ENCODE measurements at places on chromosomes 1 and 21.

GRCh38 chr21:25885880-25886279, 151.1 kb downstream of the GABPA start:
- DNase-seq, result no peak

DNA sequence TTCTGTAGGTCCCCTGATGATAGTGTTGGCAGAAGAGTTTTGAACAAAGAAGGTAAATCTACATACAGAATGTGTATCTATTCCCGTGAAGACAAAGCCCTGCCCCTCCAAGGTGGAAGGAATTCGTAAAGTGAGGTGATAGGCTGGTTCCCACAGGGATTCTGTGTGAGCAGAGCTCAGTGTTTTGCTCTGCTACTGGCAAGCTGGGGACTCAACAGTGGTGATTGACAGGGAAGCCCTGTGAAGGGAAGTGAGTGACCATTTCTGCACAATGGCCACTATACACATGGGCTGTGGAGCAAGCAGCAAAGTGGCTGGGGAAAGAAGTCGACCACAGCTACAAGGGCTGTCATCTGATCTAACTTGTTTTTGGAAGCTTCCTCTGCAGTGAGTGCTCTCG, 90.0 kb upstream of the LRRN2 start:
- DNase-seq, result no peak

DNA sequence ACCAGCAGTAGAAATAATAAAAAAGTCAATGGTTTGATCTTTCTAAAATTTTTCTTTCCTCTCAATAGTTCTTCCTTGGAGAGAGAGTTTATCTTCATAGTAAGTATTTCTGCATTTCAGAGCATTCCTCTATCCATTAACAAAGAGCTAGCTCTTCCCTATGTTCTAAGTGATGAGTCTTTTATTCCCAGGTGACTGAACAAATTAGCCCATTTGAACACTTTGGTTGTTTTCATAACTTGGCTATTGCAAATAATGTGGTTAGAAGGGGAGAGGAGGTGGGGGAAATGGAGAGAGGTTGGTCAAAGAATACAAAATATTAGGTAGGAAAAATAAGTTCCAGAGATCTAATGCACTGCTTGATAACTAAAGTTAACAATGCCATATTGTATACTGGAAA, 598.9 kb downstream of the KCNT2 start:
- DNase-seq, result no peak

- DNase-seq, result no peak
These were observed at the start of gene FCRL1 for GRCh38 chr1:157819896-157820295. Gene FCRL1, minus strand, starts transcription at chr1:157820120. Its CDS starts 83 bp downstream, at chr1:157820037.

GRCh38 chr1:5477716-5478115, 514.5 kb downstream of the NPHP4 start:
- no peak for DNase-seq

- no peak for DNase-seq
These were observed 39.6 kb downstream of the RSPH1 start for GRCh38 chr21:42456457-42456856.

GRCh38 chr1:167640051-167640450, 10.0 kb downstream of the RCSD1 start:
- no peak for DNase-seq

DNA sequence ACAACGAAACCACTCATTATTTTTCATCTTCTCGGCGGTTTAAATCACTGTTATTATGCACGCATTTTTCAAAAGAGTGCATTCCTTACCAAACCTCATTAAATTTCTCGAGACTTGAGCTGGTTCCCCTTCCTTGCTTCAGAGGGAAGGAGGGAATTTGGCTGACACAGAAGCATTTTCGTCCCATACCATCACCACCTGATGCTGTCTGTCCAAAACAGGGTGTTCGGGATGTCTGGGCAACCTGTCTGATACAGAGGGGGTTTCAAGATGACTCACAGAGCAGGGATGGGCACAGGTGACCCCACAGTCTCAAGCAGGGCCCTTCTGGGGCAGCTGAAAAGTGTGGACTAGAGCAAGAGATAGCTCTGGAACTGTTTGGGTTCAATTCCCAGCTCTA, 12.3 kb upstream of the RCC2 start:
- DNase-seq, result no peak

GRCh38 chr1:20481643-20482498, 4.1 kb downstream of the CAMK2N1 start:
- DNase-seq, result no peak

DNA sequence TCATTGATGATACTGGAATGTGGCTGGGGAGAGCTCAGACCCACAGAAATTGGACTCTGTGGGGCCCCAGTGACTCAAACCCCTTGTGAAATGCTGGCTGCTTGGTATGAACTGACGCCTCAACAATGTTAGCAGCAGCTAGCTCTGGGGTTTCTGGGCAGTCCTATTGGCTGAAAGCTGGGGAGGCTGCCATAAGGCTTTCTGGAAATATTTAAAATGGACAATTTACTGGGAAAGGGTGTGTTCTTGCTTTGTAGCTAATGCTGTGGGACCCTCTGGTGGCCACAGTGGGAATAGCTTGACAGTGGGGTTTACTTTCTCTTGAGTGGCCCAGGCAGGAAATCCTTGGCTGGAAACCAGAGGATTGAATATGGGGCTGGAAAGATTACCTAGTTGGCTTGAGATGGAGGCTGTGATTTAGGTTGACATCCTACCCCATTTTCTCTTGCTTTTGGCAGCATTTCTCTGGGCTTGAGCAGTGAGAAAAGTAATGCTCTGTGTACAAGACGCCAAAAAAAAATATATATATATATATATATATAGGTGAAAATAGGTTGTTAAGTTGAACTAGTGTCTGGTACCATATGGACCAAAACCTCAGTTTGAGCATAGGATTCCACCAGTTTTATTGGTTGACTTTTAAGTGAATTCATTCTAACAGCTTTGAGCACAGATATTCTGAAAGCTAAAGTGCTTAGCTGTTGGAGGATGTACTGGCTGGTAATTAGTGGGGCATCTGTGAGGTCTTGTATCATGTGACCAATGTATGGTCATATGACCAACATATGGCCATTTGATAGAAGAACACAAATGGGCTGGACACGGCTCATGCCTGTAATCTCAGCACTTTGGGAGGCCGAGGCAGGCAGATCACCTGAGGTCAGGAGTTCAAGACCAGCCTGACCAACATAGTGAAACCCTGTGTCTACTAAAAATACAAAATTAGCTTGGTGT, 8.2 kb upstream of the S100A10 start:
- peak; percentile 93 for DNase-seq

GRCh38 chr1:158022554-158023312, 29.3 kb downstream of the KIRREL1 start:
- no peak for DNase-seq

- DNase-seq, result no peak
These were observed 23.3 kb upstream of the RXRG start for GRCh38 chr1:165468253-165468652.

GRCh38 chr1:65001231-65001792, 35.0 kb upstream of the JAK1 start:
- peak; percentile 55 for DNase-seq

- DNase-seq, result no peak
These were observed 86.0 kb downstream of the RHOU start for GRCh38 chr1:228821252-228821651.

DNA sequence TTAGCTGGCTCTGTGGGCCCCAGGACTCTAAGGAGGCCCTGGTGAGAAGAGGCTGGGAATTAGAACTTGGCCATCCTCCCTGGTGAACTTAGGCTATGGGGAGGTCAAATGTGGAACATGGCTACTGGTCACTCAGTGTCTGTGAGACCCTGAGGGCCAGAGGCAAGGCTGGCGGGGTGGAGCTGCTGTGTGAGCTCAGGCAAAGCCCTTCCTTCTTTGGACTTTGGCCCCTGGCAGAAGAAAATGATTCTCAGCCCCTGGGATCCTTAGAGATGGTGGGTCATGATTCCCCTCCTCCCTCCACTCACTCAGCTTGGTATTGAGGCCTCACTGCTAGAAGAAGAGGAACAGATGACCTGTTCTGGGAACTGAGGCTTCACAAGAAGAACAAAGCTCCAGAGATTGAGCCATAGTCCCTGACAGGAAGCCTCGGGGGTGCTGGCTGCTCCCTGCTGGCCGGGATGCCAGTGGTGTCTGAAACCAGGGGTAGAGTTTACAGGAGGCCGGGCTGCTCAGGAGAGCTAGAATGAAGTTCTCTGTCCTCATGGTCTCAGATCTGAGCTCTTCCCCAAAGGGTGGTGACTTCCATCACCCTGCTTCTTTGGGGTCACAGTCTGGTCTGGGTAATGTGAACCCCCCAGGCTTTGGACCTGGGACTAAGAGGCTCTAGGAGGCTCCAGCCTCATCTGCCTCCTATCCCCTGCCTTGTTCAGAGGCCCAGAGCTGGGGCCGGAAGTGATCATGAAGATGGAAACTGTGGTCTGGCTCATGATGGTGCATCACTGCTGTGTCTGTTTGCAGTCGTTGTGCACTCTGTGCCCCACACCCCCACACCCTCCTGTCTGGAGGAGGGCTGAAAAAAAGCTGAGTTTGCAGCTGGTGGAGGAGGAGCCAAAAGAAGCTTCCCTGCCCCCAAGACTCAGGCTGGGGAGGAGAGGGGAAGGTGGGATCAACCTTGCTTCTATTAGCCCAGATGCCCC, 905 bp downstream of the BTBD19 start:
- DNase-seq, result peak; percentile 79

GRCh38 chr21:24955275-24955961, 651.9 kb downstream of the MRPL39 start:
- no peak for DNase-seq

GRCh38 chr1:232474826-232475225, 155.1 kb downstream of the SIPA1L2 start:
- no peak for DNase-seq

- DNase-seq, result no peak
These were observed 99.5 kb upstream of the GJB5 start for GRCh38 chr1:34655206-34655874.

- DNase-seq, result no peak
These were observed 648.4 kb downstream of the PTPRC start for GRCh38 chr1:199287206-199287605.

DNA sequence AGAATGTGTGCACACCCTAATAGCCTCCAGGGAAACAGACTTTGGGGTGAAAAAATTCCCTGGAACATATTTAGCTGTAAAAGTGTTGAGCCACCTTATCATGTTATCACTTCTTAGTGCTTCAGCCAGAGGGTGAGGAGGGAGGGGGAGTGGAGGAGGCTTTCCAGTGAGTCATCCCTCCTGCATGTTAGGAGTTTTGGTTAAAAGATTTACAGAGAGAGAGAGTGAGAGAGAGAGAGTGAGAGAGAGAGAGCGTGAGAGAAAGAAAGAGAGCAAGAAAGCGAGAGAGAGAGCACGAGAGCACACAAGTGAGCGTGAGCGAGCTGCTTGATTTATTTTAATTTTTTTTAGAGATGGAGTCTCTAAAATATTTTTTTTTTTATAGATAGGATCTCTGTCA, 13.5 kb upstream of the CACNA1E start:
- peak; percentile 82 for DNase-seq

GRCh38 chr1:42181687-42182086, 17.1 kb upstream of the GUCA2A start:
- no peak for DNase-seq

DNA sequence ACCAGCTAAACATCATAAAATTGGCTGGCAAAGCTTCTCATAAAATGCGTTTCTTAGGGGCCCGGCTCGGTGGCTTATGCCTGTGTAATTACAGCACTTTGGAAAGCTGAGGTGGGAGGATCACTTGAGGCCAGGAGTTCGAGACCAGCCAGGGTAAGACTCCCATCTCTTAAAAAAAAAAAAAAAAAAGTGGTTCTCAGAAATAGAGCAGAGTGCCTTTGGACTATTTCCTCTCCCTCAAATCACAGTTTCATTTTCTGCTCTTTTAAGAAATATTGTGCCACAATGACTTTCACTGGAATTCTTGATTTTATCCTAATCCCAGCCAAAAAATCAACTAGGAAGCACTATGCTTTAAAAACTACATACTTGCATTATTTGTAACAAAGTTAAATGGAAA, 13.3 kb downstream of the HSF2BP start:
- DNase-seq, result no peak

- DNase-seq, result peak; percentile 90
These were observed 5.8 kb downstream of the PERM1 start for GRCh38 chr1:975896-976683.

GRCh38 chr1:41955461-41956159, 36.9 kb upstream of the HIVEP3 start:
- DNase-seq, result peak; percentile 25

GRCh38 chr1:11571906-11572616, 82.2 kb downstream of the FBXO2 start:
- no peak for DNase-seq

DNA sequence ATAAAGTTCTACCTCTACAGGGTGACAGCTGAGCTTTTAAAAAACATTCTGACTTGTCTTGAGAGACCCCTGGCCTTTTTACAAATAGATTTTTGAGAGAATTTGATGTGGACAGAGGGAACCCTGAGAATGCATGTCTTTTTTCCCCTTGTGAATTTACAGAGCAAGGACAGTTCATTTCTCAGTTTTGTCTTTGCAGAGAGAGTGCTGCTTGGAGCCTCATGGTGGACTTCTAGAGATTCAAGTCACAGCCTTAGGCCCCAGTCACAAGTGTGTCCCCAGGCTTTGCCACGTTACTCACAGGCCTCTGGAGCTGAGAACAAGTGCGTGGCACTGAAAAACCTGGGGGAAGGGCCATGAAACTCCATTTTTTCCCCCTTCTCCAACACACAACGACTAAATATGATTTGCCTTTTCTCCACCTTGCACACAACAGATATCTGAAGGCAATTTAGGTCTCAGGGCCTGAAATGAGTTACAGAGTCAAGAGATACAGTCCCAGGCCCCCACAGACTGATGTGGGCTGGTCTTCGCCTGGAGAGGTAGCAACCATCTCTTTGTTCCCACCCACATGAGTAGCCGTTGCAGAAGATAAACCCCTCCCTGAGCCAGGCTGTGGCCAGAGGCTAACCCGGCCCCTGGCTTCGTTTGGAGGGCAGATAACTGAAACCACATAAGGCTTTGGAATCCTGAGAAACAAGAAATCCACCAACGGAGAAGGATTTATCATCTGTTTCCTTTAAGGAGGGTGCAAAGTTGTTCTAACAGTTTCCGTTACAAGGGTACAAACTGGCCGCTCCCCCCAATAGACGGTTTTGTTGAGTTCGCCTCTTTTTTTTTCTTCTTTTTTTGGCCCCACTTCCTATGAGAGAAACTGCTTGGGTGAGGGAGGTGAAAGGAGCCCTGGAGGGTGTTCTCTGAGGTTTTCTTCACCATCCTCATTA, 1.0 kb upstream of the PIGV start:
- DNase-seq, result peak; percentile 76

GRCh38 chr1:247277191-247277590, 21.3 kb downstream of the VN1R5 start:
- no peak for DNase-seq

- DNase-seq, result peak; percentile 19
These were observed 47.4 kb downstream of the PTPRC start for GRCh38 chr1:198686069-198686728.

DNA sequence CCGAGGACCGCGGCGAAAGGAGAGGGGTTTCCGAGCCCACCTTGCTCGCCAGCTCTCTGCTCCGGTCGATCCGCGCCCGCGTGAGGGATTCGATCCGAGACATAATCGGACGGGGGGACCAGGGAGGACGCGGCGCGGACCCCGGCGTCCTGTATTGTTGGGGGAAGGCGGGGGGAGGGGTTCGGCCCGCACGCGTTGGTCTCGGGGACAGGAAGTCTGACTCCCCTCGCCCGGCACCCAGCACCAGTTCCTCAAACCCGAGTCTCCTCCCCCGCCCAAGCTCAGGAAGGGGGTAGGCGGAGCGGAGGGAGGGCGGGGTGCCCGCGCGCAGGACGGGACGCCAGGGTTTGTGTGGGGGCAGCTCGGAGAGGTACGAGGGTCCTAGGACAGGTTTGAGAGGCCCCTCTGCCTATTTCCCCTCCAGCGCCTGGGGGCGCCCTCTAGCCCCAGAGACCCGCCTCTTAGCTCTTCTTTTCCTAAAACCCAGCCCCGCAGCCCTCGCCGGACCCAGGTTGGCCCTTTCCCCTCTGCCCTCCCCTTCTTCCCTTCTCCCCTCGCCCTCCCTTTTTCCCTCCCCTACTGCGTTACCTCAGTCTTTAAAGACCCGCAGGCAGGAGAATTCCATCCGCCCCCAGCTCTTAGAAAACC, at the start of gene ARHGEF2:
Gene ARHGEF2 (minus strand): TSS at position 223 of the 648 bp plus-strand sequence. CDS start 120 bp downstream, at position 103.
- DNase-seq, result peak; percentile 76
